ENCODE measurements at places on chromosomes 7 and 10.

DNA sequence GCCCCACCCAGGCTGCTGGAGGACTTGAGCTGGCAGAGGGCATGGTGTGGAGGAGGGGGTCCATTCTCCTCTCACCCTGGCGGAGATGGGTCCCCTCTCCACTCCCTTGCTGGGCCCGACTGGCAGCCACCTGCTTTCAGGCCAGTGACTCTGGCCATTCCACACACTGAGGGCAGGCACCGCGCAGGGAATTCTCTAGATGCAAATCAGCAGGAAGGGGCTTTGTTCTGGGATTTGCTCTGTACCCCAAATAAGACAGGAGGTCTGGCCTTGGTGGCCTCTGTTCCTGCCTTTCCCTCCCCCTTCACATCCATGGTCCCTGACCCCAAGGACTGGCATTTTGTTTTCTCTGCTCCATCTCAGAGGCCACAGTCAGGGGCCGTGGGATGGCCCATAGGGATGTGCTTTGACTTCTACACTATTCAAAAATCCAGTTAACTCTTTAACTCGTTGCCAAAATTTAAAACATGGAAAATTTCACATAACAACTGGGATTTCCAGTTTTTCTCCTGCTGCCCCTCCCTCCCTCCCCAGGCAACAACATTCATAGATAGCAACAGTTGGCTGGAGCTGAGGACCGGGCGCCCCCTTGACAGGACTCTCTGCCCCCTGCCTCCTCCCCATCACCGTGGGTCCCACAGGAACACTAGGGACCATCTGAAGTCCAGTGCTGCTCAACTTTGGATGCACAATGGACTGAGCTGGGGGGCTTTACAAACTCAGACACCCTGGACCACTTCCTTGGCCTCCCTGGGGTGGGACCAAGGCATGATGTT is 33.9 kb downstream of the PPIF start:
- DNase-seq, result no peak

DNA sequence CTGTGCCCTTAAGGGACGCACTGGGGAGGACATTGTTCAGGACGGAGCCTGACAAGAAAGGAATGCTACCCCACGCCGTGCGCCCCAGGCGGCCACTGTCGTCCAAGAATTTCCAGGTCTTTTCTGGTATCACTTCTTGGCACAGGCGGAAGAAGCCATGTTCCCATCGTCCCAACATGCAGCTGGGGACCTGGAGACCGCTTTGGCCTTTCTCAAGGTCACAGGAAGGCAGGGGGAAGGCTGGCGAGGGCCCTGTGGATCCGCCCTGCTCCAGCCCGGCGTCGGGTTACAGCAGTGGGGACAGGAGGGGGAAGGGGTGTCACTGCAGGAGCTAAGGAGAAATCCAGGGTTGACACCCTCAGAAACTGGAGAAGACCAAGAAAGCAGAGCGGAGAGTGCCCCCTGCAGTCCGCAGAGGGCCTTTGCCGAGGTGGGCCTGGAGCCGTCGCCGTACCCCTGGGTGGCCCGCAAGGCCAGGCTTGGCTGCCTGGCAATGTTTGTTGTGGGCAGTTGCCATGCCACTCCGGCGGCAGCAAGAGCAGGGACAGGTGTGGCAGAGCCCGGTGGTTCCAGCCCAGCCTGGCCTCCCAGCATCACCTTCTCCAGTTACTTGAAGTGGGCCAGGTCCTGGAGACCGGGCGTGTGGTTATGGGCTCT is 104.1 kb downstream of the LHPP start:
- DNase-seq, result no peak

DNA sequence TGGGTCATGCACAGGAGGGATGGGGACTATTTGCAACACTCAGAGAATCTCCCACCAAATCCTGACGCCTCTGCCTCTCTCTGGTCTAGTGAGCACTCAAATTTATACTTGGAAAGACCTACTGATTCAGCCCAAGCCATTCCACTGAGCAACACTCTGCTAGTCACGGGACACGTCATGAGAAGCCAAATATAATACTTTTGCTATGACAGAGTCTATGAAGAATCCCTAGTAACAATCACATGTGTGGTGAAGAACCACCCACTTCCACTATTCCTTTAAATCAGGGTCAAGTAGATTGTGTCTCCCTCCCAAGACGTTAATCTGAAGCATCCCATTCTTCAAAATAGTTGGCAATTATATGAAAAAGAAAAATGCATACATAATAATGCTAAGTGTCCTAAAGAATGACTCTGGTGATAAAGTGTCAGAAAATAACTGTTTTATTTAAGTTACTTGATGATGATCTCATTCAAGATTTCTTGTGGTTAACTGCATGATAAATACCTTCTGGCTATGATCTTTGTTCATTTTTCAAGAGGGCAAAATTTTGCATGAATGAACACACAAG is 28.5 kb downstream of the CHCHD3 start:
- DNase-seq, result peak; percentile 2

- no peak for DNase-seq
Measured at GRCh38 chr10:98328640-98329039, 60.6 kb upstream of the LOXL4 start.

GRCh38 chr7:148461392-148462179 is 129.0 kb upstream of the C7orf33 start:
- DNase-seq, result no peak

DNA sequence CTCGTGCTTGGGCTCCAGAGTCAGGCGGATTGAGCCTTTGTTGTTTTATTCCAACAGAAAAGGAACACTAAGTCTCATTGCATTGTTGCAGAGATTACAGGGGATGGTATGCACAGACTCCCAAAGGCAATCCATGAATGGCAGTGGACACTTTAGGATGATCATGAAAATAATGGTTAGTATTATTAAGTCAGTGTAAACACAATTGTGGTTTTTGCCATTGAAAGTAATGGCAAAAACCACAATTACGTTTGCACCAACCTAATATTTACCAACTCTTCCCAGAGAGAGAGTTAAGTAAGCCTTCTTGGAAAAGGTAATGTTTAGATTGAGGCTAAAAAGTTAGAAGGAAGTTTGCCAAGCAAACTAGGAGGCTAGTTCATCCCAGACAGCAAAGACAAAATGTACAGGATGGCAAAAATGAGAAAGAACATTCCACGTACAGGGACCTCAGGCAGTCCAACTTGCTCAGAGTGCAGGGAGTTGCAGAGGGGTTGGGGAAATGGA is 72.9 kb upstream of the AMPH start:
- DNase-seq, result no peak

DNA sequence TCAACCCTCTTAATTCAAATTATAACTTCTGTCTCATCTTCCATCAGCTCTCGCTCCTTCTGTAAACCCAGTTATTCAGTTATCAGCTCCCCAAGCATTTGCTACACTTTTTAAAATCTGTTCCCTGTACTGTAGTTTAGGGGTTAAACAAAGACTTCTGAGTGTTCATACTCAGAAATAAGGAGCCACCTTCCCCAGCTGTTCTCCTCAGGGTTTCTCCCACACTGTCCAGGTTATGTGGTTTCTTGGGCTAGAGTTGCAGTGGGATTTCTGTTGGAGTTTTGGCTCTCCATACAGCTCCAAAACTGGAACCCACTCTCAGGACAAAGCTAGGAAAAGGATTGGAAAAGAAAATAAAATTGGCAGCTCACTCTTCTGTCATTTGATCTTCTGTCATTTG is 20.8 kb downstream of the NHLRC2 start:
- DNase-seq, result no peak

DNA sequence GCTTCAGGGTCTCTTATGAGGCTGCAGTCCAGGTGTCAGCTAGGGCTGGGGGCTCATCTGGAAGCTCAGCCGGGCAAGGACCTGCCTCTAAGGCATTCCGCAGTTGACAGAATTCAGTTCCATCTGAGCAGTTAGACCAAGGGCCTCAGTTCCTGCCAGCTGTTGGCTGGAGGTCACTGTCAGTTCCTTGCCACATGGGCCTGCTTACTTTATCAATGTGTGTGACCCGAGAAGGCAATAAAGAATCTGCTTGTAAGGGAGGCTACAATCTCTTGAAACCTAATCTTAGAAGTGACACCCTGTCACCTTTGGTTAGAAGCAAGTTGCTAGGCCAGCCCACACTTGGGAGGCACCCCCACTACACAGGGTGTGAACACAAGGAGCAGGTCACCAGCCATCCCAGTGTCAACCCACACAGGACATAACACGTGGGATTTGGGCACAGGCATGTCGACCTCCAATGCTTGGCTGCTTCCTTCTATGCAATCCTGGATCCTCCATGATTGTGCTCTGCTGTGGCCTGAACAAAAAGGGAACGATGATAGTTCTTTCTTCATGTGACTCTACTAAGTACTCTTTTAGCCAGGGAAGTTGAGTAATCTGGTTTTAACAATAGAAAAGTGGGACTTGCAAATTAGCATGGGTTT is 41.8 kb downstream of the MTURN start:
- no peak for DNase-seq

GRCh38 chr7:142452791-142453190 is 194.9 kb upstream of the PRSS58 start:
- DNase-seq, result no peak

- no peak for DNase-seq
Measured at GRCh38 chr7:12635830-12636229, 51.6 kb upstream of the ARL4A start.

DNA sequence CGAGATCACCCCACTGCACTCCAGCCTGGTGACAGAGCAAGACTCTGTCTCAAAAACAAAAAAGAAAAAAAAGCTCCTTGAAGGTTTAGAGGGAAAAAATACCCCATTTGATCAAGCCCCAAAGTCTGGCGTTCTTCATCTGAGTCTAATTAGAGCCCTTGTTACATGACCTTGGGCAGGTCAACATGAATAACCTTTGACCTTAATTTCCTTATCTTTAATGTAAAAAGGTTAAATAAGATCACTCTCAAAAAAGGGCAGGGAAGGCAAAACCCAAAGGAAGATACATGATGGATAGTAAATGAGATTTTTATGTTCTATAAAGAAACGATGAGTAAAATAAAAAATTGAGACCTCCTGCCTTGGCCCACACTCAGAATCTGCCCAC is 40.3 kb downstream of the SLC37A3 start:
- no peak for DNase-seq

- no peak for DNase-seq
Measured at GRCh38 chr7:22607180-22607579, 107.2 kb upstream of the STEAP1B start.

DNA sequence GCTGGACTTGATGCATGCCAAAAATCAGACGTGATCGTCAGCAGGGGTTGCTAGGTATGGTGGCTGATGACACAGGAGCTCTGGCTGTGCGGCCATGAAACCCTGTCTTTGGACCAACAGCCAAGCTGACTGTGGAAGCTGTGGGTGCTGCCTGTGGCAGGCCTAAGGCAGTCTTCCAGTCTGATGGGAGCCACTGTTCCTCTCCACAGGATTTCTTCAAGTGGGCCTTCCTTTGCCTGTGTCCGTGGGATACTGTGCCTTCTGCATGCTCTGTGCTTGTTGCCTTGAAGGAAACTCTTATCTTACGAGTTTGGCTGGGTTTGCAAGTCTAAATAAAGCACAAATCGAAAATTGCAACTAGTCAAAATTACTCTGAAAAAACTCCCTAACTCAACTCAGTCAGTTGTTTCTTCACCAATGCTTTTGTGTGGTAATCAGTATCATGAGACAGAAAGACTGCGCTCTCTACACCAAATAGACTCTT is 101.9 kb upstream of the PDLIM1 start:
- DNase-seq, result no peak

GRCh38 chr10:50421026-50421719 is 169.9 kb upstream of the ASAH2 start:
- peak; percentile 46 for DNase-seq

DNA sequence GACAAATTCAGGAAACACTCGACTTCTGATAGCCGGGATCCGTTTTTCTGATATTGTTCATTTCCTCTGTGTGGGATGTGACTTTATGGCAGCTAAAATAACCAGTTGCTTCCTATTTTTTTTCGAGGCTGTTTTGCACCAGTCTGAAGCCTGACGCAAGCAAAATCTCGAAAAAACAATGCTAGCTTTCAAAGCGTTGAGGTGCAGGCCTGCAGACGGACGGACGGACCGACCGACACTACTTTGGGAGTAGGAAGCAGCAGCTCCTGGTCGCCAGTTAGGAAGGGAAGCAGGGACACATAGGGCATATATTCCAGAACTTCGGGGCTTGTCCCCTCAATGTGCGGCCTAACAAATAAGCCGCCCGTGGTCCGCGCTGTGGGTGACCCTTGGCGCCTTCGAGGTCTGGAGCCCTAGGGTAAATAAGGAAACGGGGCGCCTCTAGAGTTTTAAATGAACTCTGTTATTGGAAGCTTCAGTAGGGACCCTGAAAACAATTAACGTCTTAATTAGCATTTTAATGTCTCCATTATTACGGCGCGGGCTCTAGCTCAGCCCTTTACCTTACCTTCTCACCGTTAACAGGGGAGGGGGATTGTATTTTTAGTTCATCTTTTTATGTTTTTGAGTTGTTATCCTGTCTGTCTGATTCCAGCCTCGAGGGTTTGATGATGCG is 1.3 kb downstream of the HHEX start:
- no peak for DNase-seq

DNA sequence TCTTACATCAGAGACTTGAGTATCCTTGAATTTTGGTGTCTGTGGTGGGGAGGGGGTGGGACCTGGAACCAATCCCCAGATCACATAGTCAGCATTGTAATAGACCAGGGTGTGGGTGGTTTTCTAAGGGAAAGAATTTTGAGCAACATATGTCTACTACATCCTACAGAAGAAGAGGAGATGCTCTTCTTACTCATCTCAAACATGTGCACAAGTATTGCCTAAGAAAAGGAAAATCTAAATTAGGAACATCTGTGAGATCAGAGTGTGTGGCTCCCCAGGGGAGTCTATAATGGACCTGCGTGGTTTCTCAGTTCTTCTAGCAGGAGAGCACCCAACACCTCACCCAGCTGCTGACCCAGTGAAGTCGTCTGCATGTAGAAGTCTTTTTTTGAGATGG is 148.8 kb downstream of the CCDC3 start:
- DNase-seq, result no peak

GRCh38 chr7:66443946-66444345 is 184.7 kb upstream of the KCTD7 start:
- peak; percentile 21 for DNase-seq

GRCh38 chr7:25894902-25895791 is 256.9 kb upstream of the NFE2L3 start:
- peak; percentile 19 for DNase-seq

DNA sequence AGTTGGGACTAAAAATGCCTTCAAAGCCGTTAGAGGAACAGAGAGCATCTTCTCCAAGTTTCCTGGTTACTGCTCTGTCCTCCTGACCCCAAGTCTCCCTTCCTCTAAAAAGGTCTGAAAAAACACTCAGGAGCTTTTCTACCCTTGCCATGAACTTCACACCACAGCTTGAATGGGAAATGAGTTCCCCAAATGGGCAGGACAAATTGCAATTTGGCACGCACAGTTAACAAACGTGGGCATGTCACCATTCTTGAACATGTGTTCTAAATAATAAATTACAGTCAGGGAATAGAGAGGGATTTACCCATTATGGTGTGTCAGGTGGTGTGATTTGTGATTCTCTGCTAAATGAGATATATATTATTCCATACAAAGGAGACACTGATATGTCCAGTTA is 91.2 kb upstream of the WNT16 start:
- no peak for DNase-seq

Measured in dermis microvascular lymphatic vessel endothelial cell (primary cell).